ENCODE measurements at places on chromosomes 6 and 20.

DNA sequence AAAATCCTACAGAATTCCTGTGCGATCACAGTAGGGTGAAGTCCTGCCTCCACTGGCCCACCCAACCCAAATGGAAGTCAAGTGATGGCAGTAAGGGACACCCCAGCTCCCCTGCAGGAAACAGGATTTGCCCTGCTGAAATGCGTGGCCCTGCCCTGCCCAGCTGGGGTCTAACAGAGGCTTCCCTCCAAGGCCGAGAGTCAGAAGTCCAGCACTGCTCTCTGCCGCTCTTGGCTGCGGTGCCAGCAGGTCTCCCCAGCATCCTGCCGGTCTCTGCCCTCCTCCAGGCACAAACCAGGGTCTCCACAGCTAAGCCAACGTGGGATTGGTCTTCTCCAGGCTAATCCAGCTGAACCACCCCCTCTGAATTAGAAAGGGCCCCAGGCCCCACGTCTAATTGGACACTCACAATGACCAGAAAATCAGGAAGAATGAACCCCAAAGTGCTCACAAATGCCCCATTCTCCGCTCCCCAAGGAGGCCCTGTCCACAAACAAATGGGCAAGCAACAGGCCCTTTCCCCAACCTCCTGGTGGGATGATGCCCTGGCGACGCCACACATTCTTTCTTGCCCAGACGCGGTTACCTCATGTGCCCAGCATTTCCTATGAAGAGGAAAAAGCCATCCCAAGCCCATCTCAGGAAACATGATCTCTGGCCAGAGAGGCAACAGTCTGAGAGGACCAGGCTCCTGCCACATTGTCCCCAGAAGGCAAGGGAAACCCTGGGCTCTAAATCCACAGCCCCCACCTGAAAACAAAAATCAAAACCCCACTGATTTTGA, 117.2 kb downstream of the BANF2 start:
- DNase-seq: no peak

DNA sequence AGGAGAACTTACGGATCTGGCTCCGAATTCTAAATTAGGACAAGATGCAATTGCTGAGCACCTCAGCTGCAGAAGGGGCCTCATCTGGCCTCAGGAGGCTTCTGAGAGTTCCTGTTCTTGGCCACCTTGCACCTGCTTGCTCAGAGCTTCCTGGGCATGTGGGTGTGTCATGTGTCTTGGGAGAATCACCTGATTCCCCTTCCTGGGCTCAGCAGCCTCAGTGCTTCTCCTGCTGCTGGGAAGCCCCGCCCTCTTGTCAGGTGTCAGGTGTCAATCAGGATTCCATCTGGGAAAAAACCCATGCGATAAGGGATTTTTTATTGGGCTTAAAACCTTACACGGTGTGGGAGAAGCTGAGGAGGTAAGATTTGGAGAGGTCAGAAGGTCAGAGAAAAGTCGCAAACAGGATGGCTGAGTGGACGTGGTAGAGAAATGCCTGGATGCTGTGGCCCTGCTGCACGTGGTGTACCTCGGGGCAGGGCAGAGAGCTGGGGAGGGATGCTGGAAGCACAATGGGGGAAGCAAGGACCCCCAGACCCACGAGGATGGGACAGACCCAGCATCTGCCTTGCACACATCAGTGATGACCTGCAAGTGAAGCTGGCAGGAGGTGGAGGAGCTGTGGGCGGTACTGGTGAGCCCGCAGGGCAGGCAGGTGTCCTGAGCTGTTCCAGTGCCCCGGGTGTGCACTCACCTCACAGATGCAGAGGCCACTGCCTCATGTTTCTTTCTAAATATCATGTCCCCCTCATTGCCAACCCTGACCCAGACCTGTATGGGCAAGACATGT, 170.8 kb downstream of the CDH4 start:
- no peak for DNase-seq

GRCh38 chr6:21228411-21228810, 365.1 kb upstream of the SOX4 start:
- DNase-seq: no peak

- no peak for DNase-seq
Measured at GRCh38 chr6:63708631-63709030, 73.0 kb downstream of the PHF3 start.

DNA sequence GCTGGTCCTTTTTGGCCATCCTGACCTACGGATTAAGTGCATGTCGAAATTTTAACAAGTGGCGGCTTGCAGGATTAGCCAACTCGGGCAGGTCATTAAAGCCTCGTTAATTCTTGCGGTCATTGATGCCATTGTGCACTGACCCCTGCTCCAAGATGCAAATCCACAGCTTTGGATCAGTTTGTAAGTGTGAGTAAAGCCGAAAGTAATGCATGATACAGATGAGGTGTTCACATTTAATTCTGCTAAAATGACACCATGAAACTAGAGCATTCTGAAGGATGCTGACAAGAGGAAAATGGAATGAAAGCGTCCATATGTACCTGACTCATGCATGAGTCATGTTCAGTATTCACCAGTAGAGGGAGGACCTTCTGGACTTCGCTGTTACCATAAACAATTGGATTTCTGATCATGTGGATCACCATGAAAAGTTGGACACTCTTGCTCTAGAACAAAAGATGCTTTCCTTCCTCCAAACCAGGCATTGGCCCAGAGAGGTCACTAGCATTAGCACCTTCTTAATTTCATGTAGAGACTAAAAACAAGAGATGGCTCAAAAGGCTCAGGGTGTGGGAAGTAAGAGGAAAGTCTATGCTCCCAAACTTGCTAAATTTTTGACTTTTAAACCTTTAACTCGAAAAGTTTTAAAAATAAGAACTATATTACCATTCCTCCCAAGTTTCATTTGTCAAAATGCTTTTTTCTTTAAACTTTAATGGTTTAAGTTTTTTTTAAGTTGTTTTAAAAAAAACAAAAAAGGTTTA, 48.0 kb downstream of the MUC22 start:
- no peak for DNase-seq

DNA sequence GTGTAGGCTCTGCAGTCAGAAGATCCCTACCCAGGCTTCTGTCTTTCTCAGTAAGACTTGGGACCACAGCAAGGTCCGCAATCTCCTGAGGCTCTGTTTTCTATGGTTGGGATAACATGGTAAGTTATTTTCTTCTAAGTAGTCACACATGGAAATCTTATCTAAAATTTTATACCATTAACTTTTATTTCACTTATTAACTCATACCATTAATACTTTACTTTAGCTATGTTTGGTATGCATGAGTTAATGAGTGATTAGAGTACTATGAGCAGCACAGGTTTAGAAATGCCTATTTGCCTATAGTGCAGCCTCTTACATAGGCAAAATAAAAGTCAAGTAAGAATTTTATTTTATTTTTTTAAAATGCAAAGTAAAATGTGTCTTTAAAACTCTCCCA, 27.2 kb downstream of the GINM1 start:
- no peak for DNase-seq

GRCh38 chr20:46809706-46810360, 84.8 kb upstream of the EYA2 start:
- DNase-seq: no peak

GRCh38 chr6:94099072-94099471, 679.7 kb upstream of the EPHA7 start:
- DNase-seq: no peak

GRCh38 chr6:121686611-121687023, 251.2 kb downstream of the GJA1 start:
- DNase-seq: no peak

DNA sequence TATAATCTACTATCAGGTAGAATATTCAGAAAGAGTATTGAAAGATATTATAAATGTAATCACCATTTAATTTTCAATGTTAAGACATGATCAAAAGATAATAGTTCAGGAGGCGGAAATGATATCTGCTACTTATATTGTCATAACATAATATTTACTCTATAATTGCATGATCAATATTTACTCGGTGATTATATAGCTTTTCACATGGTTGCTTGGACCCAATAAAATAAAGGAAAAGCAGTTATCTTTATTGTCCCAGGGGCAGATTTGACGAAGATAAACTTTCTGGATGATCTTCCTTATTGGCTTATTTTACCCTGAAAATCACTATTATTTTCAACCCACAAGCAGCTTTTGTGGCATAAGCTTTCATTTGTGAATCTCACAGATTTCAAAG, 350.4 kb downstream of the HACE1 start:
- no peak for DNase-seq

GRCh38 chr6:8760951-8761350, 325.6 kb upstream of the SLC35B3 start:
- DNase-seq: no peak

- no peak for DNase-seq
Measured at GRCh38 chr6:28941684-28942448, 18.1 kb upstream of the TRIM27 start.

- DNase-seq: no peak
Measured at GRCh38 chr6:111614833-111615582, 9.3 kb upstream of the TRAF3IP2 start.

- no peak for DNase-seq
Measured at GRCh38 chr6:134416418-134417154, 98.7 kb upstream of the SGK1 start.

- DNase-seq: no peak
Measured at GRCh38 chr6:105326216-105326615, 76.7 kb downstream of the PREP start.

DNA sequence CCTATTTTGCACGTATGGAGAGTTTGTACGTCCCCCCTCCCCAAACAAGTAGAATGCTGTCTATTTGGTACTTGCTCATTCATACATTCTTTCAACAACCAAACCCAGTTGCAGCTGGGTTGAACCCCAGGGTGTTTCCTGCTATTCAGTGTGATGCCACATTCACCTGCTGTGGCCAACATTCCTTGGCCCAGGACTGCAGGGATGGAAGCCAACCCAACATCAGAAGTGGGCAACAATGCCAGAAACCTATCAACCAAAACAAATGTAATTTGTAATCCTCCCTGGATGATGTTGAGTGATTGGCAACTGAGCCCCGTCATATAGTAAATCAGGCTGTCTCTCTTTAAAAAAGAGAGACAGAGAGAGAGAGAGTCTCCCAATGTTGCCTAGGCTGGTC, 8.9 kb downstream of the NT5E start:
- DNase-seq: no peak

DNA sequence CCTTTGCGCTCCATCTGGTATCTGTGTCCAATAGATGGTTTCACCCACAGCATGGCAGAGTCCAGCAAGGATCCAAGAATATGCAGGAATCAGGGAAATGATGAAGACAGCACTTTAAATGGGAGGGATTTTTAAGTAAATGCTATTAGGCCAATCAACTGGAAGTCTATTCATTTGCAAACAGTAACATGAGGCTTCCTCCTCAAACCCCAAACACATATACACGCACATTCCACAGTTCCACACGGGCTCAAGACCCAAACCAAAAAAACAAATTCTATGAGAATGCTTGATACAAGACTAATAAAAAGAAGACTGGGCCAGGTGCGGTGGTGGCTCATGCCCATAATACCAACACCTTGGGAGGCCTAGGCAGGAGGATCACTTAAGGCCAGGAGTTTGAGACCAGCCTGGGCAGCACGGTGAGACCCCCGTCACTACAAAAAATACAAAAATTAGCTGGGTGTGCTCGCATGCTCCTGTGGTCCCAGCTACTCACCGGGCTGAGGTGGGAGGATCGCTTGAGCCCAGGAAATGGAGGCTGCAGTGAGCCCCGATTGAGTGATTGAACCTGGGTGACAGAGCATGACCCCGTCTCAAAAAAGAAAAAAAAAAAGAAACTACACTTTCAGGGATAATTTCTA, 21.9 kb upstream of the TFAP2C start:
- no peak for DNase-seq

- DNase-seq: no peak
Measured at GRCh38 chr6:75467284-75467683, 26.3 kb downstream of the FILIP1 start.

GRCh38 chr6:21741221-21742109, 147.9 kb downstream of the SOX4 start:
- no peak for DNase-seq

- DNase-seq: no peak
Measured at GRCh38 chr6:33696548-33697518, 14.7 kb downstream of the UQCC2 start.

DNA sequence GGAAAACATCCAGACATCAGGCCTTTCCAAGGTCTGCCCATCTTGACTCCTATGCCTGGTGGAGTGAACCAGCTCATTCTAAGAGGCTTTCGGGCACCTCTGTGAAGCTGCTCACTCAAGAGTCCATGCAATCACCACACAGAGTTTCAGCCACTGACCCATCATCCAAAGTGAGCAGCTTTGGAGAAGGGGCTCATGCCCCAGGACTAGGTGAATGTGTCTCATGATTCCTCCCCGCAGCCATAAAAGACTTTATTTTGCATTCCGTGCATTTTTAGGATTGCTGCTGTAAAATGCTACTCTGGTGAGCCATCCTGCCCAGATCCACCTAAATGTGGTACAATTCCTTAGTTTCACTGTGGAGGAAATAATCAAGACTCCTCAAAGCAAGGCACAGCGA, 44.5 kb upstream of the EZR start:
- DNase-seq: no peak

DNA sequence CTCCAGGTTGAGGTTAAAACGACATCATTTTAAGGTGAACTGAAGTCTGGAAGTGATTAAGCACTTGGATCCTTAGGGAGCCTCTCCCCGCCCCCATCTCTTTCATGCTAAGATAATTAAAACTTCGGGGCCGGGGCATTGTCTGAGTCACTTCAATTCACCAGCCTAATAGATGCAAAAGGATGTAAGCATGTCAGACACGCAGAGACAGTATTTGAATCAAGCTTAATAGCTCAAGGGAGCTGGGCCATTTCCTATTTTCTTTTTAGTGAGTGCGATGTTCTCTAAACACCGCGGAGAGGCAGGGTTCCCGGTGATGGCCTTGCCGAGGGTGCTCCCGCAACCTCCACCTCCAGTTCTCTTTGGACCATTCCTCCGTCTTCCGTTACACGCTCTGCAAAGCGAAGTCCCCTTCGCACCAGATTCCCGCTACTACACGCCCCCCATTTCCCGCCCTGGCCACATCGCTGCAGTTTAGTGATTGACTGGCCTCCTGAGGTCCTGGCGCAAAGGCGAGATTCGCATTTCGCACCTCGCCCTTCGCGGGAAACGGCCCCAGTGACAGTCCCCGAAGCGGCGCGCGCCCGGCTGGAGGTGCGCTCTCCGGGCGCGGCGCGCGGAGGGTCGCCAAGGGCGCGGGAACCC, 516 bp upstream of the IRF4 start:
- no peak for DNase-seq

GRCh38 chr6:108323710-108324466, 29.0 kb downstream of the AFG1L start:
- no peak for DNase-seq

GRCh38 chr6:77021232-77021631, 442.1 kb downstream of the HTR1B start:
- DNase-seq: no peak

GRCh38 chr6:126204598-126204997, 135.3 kb upstream of the CENPW start:
- DNase-seq: no peak

DNA sequence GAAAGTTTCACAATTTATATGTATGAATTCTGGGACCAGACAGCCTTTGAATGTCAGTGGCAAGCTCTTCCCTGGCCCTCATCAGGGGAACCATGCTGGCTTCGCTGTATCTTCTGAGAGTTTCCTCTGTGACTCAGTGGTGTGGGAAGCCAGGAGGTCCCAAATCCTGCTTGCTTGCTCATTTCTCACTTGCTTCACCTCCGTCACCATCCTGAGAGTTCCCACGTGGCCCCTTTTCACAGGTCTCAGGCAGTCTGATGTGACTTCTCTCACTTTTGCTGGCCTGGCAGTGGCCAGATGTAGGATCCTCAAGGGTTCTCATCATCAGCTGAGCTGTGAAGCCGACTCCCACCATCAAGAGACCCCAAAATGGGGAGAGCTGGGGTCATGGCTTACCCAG, 28.4 kb upstream of the RIN2 start:
- no peak for DNase-seq

- DNase-seq: no peak
Measured at GRCh38 chr6:148836751-148837150, 89.9 kb downstream of the UST start.

- no peak for DNase-seq
Measured at GRCh38 chr20:25699914-25700313, 3.3 kb upstream of the ZNF337 start.
